ENCODE measurements at places on chromosomes 6 and 20. TPM values are rescaled to one million over a fixed set of nuclear protein-coding genes. Genes with fewer than 3 reads are reported as not detected.

CLPSL2 gene
- not detected for total RNA-seq

SLC17A1 gene
- total RNA-seq: not detected

- no peak for DNase-seq
Measured at GRCh38 chr6:168274037-168274952, 45.3 kb downstream of the DACT2 start.

DNA sequence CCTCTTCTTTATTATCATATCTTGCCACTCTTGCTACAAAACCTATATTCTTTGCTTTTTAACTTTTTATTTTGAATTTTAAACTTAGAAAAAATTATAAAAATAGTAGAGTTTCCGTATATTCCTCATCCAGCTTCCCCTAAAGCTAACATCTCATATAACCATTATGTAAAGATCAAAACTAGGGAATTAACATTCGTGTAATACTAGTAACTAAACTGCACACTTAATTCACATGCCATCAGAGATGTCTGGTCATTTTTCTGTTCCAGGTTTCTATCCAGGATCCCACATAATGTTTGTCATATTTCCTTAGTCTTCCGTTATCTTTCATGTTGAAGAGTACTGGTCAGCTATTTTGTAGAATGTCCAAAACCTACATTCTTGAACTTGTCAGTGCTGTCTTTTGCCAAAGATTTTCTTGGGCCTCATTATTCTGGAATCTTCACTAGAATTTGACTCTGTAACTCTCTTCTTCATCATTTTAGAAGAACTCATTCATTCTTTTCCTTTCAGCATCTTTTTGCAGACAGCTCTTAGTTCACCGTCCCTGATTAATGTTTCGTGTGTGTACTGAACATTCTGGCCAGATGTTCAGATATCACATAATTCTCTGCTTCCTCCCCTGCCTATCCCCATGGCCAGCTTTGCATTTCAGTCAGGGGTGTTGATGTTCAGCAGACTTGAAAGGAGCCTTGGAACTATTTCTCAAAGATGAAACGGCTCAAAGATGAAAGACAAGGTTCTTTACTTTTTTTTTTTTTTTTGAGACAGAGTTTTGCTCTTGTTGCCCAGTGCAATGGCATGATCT is 9.4 kb downstream of the CTNNBL1 start:
- no peak for DNase-seq

- DNase-seq: no peak
Measured at GRCh38 chr6:151561238-151561637, 67.4 kb downstream of the CCDC170 start.

DNA sequence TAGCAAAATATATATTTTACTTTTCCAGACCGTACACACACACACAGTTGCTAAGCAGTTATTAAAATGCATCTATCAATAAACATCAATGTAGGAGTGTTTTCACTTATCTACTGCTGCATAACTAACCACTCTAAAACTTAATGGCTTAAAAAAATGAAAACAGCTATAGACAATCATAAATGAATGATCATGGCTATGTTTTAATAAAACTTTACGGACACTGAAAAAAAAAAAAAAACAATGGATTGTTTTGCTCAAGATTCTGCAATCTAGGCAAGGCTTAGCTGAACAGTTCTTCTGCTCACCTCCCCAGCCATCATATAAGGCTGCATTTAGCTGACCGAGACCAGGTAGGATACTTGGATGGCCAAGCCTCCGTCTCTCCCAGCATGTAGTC is 125.4 kb upstream of the CCDC28A start:
- DNase-seq: no peak

HLA-G gene
- 0.42 TPM for total RNA-seq

RSPO3 gene
- 1.9 TPM for total RNA-seq

DNA sequence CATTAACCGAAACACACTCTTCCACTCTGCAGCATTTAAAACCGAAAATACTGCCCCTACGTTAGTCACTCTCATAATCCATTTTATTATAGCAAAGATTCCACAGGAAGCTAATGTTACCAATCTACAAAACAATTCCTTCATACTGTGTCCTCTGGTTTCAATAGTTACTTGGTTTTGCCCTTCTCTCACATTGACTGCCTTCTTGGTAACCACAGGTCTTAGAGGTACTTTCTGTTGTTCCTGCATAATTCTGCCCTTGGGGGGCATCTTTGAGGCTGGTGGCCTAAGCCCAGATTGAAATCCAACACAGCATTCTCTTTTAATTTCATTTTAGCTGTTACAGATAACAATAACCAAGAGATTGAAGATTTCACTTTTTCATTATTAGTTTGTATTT is 9.8 kb upstream of the DCBLD1 start:
- no peak for DNase-seq

DSP gene
- 198 TPM for total RNA-seq

DNA sequence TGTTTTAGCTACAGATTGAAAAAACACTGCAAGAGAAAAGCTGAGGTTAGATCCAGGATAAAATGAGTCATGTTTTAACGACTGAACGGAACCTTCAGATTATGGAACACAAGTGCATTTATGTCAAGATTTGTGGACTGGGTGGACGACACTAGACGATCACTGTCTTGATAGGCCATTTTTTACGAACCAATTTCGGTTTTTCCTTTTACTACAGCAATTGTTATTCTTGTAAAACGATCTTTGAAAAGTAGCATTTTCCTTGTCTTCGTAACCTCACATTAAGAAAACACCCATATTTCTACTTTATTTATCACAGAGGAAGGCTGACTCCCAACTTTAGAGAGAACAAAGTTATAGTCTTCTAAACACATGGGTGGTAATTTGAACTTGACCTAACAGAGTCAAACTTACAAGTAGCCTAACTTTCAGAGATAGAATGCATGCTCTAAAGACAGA is 294.2 kb upstream of the TCF21 start:
- DNase-seq: no peak

MAP1LC3A gene
- 85.7 TPM for total RNA-seq

EFCAB8 gene
- not detected for total RNA-seq

DEFB116 gene
- total RNA-seq: not detected

CRISP2 gene
- total RNA-seq: not detected

GRCh38 chr6:111687652-111688051 is 82.0 kb upstream of the TRAF3IP2 start:
- DNase-seq: no peak

DNA sequence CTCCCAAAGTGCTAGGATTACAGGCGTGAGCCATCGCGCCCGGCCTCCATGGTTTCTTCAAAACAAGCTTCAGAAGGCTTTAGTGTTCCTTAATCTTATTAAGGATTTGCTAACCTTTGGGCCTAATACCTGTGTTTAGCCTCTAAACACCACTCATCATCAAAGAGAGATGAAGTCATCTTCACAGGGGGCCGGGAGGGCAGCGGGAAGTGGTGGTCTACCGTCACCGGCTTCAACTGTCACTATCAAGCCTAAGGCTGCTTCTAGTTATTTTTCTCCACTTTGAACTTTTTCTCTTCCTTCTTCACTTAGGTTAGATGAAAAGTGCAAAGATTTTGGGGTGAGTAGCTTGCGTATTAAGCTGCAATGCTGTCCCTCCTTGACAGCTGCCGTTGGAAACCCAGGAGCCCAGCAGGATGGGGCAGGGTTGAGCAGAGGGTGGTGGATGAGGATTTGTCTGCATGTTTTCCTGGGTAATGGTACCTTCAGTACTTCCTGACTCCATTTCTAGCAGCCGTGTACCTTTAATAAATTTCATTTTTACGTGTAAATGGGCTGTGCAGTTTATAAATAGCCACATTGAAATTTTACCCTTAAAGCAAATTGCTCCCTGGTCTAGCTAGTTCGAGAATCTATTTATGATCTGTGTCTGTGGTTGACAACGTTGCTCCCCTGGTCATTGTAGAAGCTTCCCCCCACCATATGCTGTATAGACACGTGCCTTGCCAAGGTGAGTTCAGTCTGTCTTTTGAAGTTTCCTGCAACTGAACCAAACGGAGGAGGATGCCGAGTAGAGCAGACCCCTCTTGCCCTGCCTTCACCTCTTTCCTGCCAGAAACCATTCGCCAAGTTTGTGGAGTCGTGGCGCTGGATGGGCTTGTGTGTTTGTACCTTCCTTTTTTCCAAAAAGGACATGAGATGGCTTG is 64.8 kb downstream of the SYNJ2 start:
- DNase-seq: peak; percentile 9

DNA sequence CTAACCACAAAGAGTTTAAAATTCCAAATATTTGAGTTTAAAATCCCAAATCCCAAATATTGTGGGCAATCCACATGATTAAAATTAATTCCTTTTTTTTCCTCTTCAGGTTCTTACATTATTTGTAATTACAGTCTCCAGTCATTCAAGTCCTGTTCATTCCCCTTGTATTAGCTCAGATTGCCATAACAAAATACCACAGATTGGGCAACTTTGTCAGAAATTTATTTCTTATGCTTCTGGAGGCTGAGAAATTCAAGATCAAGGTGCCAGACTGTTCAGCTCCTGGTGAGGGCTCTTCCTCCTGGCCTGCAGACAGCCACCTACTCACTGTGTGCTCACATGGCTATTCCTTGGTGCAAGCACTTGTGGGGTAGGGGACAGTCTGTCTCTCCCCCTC is 105.5 kb downstream of the ARMC2 start:
- no peak for DNase-seq

THEMIS gene
- total RNA-seq: 0.63 TPM

- no peak for DNase-seq
Measured at GRCh38 chr20:48282591-48283228, 497.4 kb upstream of the SULF2 start.

GRCh38 chr6:5398530-5398929 is 137.2 kb downstream of the FARS2 start:
- no peak for DNase-seq

DNA sequence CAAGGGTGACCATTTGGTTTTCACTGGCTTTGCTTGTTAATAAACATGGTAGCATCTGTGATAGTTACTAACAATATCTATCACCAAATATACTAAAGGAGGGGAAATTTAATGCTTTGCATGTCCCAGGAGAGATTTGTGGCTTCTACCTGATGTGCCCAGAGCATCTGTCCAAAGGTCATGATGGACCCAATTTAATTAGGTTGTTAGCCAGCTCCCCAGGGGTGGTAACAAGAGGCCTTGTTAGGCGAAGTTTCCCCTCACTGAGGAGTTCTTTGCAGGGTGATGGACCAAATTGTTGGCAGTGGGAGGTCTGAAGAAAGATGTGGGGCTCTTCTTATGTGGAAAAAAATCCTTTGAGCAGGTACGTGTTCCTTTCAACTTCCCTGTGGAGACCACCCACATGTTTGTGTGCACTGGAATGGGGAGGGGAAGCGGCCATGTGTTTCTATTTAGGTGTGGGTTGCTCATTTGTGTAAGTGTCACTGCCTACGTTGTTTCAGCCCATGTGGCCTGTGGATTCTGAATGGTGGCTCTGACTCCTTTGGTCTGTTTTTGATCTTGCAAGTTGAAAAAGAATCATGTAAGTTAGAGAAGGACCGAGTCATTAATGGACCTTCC is 137.6 kb downstream of the CLIC5 start:
- DNase-seq: no peak

DNA sequence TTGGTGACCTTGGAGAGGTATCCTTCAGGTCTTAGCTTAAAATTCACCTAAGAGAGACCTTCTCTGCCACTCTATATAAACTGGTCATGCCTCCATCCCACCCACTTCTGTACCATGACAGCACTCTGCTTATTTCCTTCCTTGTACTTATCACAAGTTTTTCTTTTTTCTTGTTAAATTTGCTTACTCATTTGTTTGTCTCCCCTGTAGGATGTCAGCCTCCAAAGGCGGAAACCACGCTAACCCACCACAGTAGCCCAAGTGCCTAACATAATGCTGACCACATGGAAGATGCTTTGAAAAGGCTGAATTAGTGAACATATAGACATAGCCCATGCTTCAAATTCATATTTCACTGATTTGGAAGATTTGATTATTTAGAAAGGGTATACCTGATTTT is 5.4 kb downstream of the BMP6 start:
- no peak for DNase-seq

GRCh38 chr6:78607189-78607588 is 260.2 kb upstream of the IRAK1BP1 start:
- DNase-seq: no peak

DNA sequence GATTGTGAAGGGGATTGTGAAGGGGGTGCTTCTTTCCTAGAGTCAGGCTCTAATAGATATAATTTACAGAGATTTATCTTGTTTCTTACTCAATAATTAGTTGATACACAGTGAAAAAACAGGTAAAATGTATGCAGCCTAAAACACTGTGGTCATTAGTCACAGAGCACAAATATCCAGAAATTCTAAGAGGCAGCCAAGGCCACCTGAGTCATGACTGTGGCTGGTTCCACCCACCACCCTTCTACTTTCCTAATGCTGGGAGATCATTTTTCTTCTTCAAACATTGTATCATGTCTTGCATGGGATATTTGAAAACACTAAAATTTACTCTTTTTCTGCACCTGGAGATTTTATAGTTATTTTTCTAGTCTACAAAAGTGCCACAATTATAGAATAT is 181.6 kb downstream of the OTOR start:
- DNase-seq: no peak

SEL1L2 gene
- not detected for total RNA-seq

DNA sequence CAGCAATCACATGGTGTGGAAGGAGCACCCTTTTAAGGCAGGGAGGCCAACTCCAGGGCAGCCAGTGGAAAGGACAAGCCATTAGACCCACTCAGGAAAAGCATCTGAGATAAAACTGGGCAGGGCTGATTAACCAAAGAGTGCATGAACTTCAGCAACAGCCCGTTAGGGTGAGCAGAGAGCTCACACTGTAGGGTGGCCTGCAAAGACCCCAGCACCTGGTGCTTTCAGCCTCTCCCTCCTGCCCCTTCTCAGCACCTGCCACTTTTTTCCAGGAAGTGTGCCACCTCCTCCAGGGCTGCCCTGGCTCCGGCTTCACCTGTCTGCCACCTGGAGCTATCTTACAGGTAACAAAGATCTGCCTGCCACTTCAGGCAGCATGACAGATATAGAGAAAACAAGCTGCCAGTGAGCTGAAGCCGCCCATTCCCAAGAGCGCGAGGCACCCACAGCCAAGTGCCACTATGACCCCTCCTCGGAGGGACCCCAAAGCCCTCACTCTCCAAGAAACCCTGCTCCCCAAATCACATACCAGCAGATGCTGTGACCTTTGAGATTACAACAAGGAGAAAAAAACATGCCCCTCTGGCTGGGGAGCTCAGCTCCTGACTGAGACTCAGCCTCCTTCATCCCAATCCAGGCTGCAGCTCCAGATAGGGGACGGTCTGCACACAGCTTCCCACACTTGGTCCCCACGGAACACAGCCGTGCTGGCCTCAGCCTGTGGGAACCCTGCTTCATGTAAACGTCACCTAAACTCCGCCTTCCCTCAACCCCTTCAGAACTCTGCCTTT is 71.2 kb downstream of the ABHD12 start:
- DNase-seq: no peak
